ENCODE measurements at places on chromosomes 5 and 9. TPM values are rescaled to one million over a fixed set of nuclear protein-coding genes. Genes with fewer than 3 reads are reported as not detected.
A peak's percentile ranks its signal among the peaks of the same experiment; 100 is the strongest.

- no peak overlapping the region for H3K4me3 ChIP-seq
- no peak for DNase-seq
- H3K27ac ChIP-seq = peak overlapping the region; percentile 75
- H3K36me3 ChIP-seq = peaks cover 4% of the 10 kb centered on the region
- no peaks in the 10 kb centered on the region for H3K27me3 ChIP-seq
- peaks cover 76% of the 10 kb centered on the region for H3K4me1 ChIP-seq
Measured at GRCh38 chr9:124281931-124282371, 24.2 kb downstream of the NEK6 start.

- no peaks in the 10 kb centered on the region for H3K4me1 ChIP-seq
- DNase-seq = no peak
- no peak overlapping the region for H3K27ac ChIP-seq
- H3K27me3 ChIP-seq = no peaks in the 10 kb centered on the region
Measured at GRCh38 chr9:6843742-6844141, 86.0 kb downstream of the KDM4C start.

- H3K4me3 ChIP-seq = no peak overlapping the region
- no peaks in the 10 kb centered on the region for H3K36me3 ChIP-seq
- peaks cover 14% of the 10 kb centered on the region for H3K4me1 ChIP-seq
- H3K27me3 ChIP-seq = no peaks in the 10 kb centered on the region
- no peak for DNase-seq
- no peak overlapping the region for H3K27ac ChIP-seq
Measured at GRCh38 chr9:88789785-88790184, 201.5 kb upstream of the S1PR3 start.

DNA sequence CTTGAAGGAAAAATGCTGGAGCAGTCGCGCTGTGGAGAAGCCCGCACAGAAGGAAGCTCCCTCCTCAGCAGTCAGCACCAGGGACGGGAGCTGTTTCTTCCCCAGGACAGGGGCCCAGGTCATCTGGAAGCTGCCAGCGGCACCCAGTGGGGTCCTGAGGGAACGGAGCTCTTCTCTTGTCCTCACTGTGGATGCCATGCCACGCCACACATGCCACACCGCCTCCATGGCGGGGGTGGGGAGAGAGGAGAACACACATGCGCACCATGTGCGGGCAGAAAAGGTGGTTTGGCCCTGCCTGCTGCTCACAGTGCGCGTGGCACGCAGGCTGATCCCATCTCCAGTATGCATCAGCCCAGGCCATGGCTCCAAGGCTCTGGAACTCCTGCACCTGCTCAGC lies 41.7 kb upstream of the ZNF354B start:
- no peaks in the 10 kb centered on the region for H3K4me1 ChIP-seq
- no peaks in the 10 kb centered on the region for H3K36me3 ChIP-seq
- DNase-seq = no peak
- peaks cover 3% of the 10 kb centered on the region for H3K27me3 ChIP-seq

GRCh38 chr9:4113711-4114110 lies 186.2 kb downstream of the GLIS3 start:
- H3K27ac ChIP-seq = no peak overlapping the region
- no peaks in the 10 kb centered on the region for H3K27me3 ChIP-seq
- H3K4me1 ChIP-seq = peaks cover 21% of the 10 kb centered on the region
- DNase-seq = no peak
- H3K4me3 ChIP-seq = no peak overlapping the region

- DNase-seq = no peak
- no peaks in the 10 kb centered on the region for H3K27me3 ChIP-seq
- no peak overlapping the region for H3K27ac ChIP-seq
- no peaks in the 10 kb centered on the region for H3K4me1 ChIP-seq
- H3K36me3 ChIP-seq = no peaks in the 10 kb centered on the region
Measured at GRCh38 chr5:87671146-87671545, 258.4 kb upstream of the CCNH start.

GRCh38 chr9:115746496-115746895 lies 407.1 kb upstream of the PAPPA start:
- H3K27ac ChIP-seq = no peak overlapping the region
- no peaks in the 10 kb centered on the region for H3K36me3 ChIP-seq
- no peaks in the 10 kb centered on the region for H3K27me3 ChIP-seq
- no peak for DNase-seq

GRCh38 chr5:167049043-167049663 lies 1242.3 kb upstream of the WWC1 start:
- peaks cover 5% of the 10 kb centered on the region for H3K4me1 ChIP-seq
- no peak for DNase-seq
- no peak overlapping the region for H3K4me3 ChIP-seq

DNA sequence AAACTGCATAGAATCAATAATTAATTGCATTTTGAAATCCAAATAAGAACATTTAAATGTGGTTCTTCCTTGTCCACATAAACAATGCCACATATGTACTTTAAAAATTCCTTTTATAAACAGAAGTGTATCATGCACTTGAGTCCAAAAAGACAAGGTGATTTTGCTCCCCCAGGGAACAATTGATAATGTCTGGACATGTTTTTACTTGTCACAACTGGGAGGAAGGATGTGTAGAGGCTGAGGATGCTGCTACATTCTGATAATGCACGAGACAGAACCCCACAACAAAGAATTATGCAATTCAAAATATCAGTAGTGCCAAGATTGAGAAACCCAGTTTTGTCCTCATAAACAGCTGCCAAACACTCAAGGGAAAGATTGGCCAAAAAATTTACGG lies 181.1 kb upstream of the ISL1 start:
- H3K4me3 ChIP-seq = no peak overlapping the region
- H3K4me1 ChIP-seq = no peaks in the 10 kb centered on the region
- H3K36me3 ChIP-seq = no peaks in the 10 kb centered on the region
- no peak for DNase-seq
- no peak overlapping the region for H3K27ac ChIP-seq

- no peak overlapping the region for H3K4me3 ChIP-seq
- H3K27me3 ChIP-seq = no peaks in the 10 kb centered on the region
- no peak overlapping the region for H3K27ac ChIP-seq
- no peak for DNase-seq
Measured at GRCh38 chr5:2366816-2367215, 384.7 kb downstream of the IRX2 start.

- no peak overlapping the region for H3K27ac ChIP-seq
- H3K4me1 ChIP-seq = peaks cover 35% of the 10 kb centered on the region
- no peaks in the 10 kb centered on the region for H3K27me3 ChIP-seq
Measured at GRCh38 chr9:136437430-136437829, 2.2 kb downstream of the INPP5E start.

DNA sequence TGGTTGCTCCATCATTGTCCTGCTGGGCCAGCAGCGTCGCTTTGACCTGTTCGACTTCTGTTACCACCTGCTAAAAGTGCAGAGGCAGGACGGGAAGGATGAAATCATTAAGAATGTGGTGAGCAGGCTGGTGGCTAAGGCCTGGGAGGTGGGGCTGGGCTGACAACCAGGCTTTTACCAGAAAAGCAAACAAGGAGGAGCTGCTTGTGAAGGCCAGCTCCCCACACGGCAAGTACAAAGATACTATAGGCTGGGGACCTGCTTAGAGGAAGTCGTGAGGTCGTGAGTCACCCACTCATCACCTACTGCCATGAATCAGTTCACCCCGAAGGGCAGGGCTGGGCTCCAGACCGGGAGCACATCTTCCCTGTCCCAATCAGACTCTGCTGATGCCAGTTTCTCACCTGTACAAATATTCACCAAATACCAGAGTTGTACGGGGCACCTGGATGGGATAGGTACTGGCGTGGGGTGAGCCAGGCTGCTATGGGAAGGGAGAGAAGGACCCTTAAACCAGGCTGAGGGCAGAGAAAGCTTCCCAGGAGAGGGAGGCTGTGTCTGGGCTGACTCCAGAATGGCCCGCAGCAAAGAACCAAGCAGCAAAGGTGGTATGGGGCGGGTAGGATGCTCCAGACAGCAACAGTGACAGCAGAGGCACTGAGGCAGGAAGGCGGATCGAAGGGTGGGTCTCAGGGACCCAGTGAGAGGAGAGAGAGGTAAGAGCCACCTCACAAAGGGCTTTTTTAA lies 69.3 kb upstream of the NIPAL4 start:
- H3K27ac ChIP-seq = no peak overlapping the region
- no peaks in the 10 kb centered on the region for H3K27me3 ChIP-seq
- no peak overlapping the region for H3K4me3 ChIP-seq

DNA sequence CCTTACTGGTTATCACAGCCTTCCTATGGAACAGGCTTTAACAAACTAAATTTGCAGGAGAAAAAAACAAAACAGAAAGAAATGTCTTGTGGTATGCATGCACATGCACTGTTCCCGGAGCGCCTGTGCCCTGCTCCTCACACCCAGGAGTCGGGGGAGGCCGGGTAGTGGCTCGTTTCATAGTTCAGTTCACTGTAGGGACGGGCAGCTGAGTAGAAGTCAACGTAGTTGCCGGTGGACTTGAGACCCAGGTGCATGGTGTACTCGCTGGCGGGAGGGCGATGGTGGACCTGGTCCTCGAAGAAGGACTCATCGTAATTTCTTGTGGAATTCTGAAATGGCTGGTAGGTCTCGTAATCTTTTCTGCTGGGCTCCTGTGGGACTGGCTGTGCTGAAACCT lies 212.3 kb upstream of the DAP start:
- no peak overlapping the region for H3K27ac ChIP-seq
- H3K27me3 ChIP-seq = peaks cover 4% of the 10 kb centered on the region

GRCh38 chr5:123157791-123158581 lies 68.9 kb downstream of the PRDM6 start:
- peak overlapping the region; percentile 77 for H3K27ac ChIP-seq
- peaks cover 41% of the 10 kb centered on the region for H3K4me1 ChIP-seq
- no peak for DNase-seq
- no peaks in the 10 kb centered on the region for H3K36me3 ChIP-seq
- peak overlapping the region; percentile 10 for H3K4me3 ChIP-seq

GRCh38 chr9:114140850-114141249 lies 14.5 kb upstream of the COL27A1 start:
- no peaks in the 10 kb centered on the region for H3K36me3 ChIP-seq
- no peaks in the 10 kb centered on the region for H3K4me1 ChIP-seq
- H3K4me3 ChIP-seq = no peak overlapping the region
- no peak for DNase-seq
- no peak overlapping the region for H3K27ac ChIP-seq

- H3K27me3 ChIP-seq = no peaks in the 10 kb centered on the region
- no peak for DNase-seq
- H3K4me3 ChIP-seq = no peak overlapping the region
- H3K27ac ChIP-seq = no peak overlapping the region
- H3K36me3 ChIP-seq = no peaks in the 10 kb centered on the region
- H3K4me1 ChIP-seq = peaks cover 7% of the 10 kb centered on the region
Measured at GRCh38 chr9:124562328-124562727, 55.1 kb upstream of the NR5A1 start.

DNA sequence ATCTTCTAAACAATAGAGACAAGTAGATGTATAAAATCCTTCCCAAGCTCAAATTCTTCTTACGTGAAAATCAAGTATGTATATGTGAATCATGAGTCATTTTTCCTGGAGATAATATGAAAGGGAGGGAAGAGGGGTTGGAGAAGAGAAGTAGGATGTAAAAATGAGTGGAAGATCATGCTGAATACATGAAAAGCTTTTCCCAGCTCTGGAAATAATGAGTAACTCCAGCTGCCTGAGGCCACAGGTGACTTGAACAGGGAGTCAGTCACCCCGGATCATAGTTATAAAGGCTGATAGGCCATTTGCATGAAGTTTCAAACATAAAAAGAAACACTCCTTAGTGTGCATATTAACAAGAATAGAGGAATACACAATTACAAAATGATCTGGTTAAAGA lies 486.7 kb downstream of the EFNA5 start:
- DNase-seq = no peak
- H3K27ac ChIP-seq = no peak overlapping the region
- H3K36me3 ChIP-seq = no peaks in the 10 kb centered on the region
- no peaks in the 10 kb centered on the region for H3K27me3 ChIP-seq

DNA sequence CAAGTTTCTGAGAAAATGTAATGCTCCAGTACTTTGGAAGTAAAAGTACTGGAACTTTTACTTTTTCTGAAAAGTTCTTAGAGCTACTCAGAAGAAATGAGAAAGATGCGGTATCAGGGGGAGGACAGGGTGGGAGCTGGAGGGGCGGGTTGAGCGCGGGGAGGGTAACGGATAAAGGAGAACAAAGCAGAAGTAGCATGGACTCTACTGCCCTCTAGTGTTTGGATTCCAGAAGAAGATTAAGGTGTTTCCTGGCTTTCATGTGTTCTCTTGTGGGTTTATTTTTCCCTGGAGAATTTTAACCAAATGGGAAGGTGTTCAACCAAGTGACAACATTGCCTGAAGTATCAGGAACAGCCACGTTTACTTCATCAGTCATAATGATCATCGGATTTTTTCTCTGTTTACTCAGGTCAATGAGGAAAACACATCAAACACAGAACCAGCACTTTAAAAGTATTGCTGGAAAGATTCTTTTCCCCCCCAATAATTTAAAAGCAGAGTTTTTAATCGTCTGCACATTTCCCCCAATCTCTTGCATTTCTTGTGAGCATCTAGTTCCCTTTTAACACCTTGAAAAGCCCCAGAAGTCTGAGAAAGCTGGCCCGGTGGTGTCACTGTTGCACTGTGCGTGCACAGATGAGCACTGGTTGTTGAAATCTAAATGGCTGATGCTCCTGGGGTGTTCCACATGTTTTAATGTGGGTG lies 190.6 kb downstream of the MPDZ start:
- H3K4me3 ChIP-seq = no peak overlapping the region
- H3K27ac ChIP-seq = no peak overlapping the region
- no peak for DNase-seq
- no peaks in the 10 kb centered on the region for H3K36me3 ChIP-seq
- H3K4me1 ChIP-seq = peaks cover 14% of the 10 kb centered on the region

GRCh38 chr5:23147625-23148024 lies 294.5 kb upstream of the CDH12 start:
- no peak overlapping the region for H3K27ac ChIP-seq
- H3K4me3 ChIP-seq = no peak overlapping the region
- no peaks in the 10 kb centered on the region for H3K4me1 ChIP-seq
- no peaks in the 10 kb centered on the region for H3K36me3 ChIP-seq

GRCh38 chr5:135505973-135506372 lies 29.8 kb downstream of the NEUROG1 start:
- H3K27me3 ChIP-seq = peaks cover 15% of the 10 kb centered on the region
- H3K27ac ChIP-seq = no peak overlapping the region
- H3K4me1 ChIP-seq = peaks cover 7% of the 10 kb centered on the region
- no peak for DNase-seq

GRCh38 chr5:82298668-82299067 lies 20.5 kb upstream of the RPS23 start:
- no peak for DNase-seq
- H3K4me1 ChIP-seq = no peaks in the 10 kb centered on the region
- no peaks in the 10 kb centered on the region for H3K27me3 ChIP-seq
- H3K4me3 ChIP-seq = no peak overlapping the region
- no peak overlapping the region for H3K27ac ChIP-seq
- no peaks in the 10 kb centered on the region for H3K36me3 ChIP-seq

- H3K36me3 ChIP-seq = no peaks in the 10 kb centered on the region
- peaks cover 8% of the 10 kb centered on the region for H3K4me1 ChIP-seq
- no peaks in the 10 kb centered on the region for H3K27me3 ChIP-seq
- no peak overlapping the region for H3K4me3 ChIP-seq
Measured at GRCh38 chr9:81499594-81499993, 189.8 kb downstream of the TLE1 start.

The ENTPD2 gene
- total RNA-seq = 14.0 TPM

The CDC20B gene
- total RNA-seq = not detected

The CENPK gene
- total RNA-seq = 1.2 TPM

The TAF11L3 gene
- total RNA-seq = not detected

The THG1L gene
- 12.3 TPM for total RNA-seq

The AQP7 gene
- 2.1 TPM for total RNA-seq

The ITK gene
- total RNA-seq = 3.5 TPM

The MRRF gene
- total RNA-seq = 43.6 TPM

The CTSV gene
- total RNA-seq = 8.3 TPM

Data from suprapubic skin (tissue), 4 donors.